Stimulated activated memory B cell treated with anti-CD40 and anti-IgM and Interleukin-4, amounts not matched to agents 10 μg/mL and 1 μg/mL and 100 μg/mL, for 72 hours (primary cell): ENCODE measurements at places on chromosomes 2 and 18.
A peak's percentile ranks its signal among the peaks of the same experiment; 100 is the strongest.

GRCh38 chr2:219987830-219988229, 360.4 kb downstream of the SLC4A3 start:
- no peak for ATAC-seq

DNA sequence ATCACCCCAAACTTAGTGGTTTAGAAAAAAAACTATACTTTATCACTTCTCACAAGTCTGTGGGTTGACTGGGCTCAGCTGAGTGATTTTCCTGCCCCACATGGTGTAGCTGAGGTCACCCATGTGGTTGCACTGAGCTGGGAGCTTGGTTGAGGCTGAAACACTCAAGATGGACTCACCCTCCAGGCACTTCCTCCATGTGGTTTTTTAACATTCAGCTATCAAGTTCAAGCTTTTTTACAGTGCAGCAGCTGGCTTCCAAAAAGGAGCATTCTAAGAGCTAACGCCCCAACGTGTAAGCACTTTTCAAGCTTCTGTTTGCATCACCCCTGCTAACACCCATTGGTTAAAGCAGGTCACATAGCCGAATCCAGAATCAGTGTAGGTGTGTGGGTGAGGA, 105.9 kb upstream of the CREB1 start:
- peak; percentile 99 for ATAC-seq

DNA sequence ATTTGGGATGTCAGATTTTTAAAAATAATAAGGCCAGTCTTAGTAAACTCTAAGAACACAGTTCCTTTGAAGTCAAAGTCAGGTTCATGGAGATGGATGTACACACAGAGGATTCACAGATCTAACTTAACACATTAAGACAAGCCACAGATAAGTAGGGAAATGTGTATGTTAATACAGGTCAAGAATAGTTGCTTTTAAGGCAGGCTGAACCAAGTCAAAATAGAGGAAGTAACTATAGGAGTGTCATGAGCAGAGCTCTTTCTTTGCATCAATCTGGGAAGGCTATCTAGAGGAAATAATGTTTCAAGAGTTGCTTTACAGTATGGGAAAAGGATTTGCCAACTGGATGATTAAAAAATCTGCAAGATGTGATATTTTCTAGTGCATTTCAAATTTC, 128.0 kb upstream of the FBXO11 start:
- ATAC-seq = peak; percentile 39

- peak; percentile 55 for ATAC-seq
Observed at GRCh38 chr2:218230882-218231281, 13.9 kb downstream of the ARPC2 start.

- no peak for ATAC-seq
Observed at GRCh38 chr2:168165985-168166901, 81.2 kb downstream of the STK39 start.

- no peak for ATAC-seq
Observed at GRCh38 chr2:208252716-208253492, 2.0 kb downstream of the IDH1 start.

DNA sequence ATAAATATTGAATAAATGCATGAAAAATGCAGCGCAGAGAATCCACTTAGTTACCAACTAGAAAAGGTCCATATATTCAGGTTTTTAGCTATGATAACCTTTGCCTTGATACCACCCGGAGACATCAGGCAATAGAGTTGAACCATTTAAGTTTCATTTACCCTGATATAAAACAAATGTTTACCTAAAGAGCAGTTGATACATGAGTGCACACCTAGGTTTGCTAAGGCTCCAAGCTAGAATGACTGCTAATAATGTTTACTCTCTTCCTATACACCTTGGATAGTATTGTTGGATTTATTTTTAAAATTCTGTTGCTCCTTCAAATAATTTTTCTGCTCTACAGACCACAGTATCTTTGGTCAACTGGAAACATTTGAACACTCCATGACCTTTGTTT, 1463.6 kb downstream of the LRP1B start:
- no peak for ATAC-seq

DNA sequence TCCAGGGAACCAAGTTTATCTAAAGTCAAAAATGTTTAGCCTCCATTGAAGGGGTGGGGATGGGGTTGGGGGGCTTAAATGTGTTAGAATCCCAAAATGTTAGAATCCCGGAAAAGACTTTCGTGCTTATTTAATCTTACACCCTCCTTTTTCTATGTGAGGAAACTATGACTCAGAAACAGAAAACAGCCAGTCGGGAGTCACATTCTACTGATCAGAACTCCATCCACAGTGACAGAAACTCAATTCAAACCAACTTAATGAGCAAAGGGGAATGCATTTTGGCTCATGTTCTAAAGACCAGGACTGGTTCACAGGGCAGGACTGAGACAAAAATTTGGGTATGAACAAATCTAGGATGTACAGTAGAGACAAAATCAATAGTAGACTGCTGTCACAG, 31.9 kb upstream of the AFTPH start:
- ATAC-seq = no peak

DNA sequence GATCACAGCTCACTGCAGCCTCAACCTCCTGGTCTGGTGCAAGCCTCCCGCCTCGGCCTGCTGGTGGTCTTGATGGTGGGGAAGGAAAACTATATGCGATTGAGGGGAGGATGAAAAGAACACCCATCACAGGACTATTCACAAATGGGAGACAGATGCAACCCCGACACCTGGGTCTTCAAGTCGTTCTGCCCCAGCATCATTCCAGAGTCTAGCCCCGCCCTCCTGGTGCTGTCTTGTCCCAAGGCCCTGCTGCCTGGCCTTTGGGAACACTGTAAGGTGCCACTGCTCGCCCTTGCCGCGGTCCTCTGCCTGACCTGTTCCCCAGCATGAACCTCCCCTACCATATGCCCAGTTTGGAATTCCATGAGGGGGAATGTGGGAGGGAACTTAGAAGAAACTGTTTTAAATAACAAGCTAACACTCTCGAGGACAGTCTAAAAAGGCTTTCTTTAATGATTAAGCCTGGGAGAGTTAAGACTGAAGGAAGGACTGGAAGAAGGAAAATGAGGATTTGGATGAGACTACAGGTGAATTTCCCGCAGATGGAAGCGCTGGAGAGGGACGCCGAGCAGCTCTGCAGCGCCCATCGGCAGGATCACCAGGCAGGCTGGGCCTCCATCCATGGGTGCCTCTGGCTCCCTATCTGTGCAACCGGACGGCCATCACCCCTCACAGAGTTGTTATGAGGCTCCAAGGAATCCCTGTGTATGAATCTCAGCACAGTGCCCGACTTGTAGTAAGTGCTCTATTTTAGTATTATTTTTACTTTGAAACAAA, 75.0 kb downstream of the MEX3C start:
- no peak for ATAC-seq

- no peak for ATAC-seq
Observed at GRCh38 chr2:74515271-74515980, 1.2 kb downstream of the TLX2 start.

- ATAC-seq = peak; percentile 79
Observed at GRCh38 chr2:233059797-233060500, at the start of gene INPP5D. INPP5D (plus strand) TSS chr2:233060342; CDS start chr2:233060479, 137 bp downstream.

- no peak for ATAC-seq
Observed at GRCh38 chr2:158346032-158346431, 110.5 kb downstream of the CCDC148 start.

DNA sequence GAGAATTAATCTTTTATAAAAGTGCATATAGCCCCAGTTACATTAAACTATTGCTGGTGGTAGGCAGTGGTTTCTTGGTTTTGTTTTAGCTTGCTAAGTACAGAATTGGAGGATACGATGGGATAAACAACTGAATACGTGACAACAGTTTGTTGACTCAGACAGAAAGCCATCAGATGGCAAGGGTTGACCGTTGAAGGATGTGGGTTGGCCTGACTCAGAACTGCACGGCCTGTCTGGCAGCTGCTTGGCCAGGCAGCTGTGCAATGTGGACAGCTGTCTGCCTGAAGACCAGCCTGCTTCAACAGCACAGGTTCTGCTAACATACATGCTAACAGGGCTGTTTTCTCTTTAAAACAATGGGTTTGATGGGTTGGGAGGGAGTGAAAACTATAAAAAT, 46.6 kb downstream of the PRKRA start:
- ATAC-seq = peak; percentile 81

DNA sequence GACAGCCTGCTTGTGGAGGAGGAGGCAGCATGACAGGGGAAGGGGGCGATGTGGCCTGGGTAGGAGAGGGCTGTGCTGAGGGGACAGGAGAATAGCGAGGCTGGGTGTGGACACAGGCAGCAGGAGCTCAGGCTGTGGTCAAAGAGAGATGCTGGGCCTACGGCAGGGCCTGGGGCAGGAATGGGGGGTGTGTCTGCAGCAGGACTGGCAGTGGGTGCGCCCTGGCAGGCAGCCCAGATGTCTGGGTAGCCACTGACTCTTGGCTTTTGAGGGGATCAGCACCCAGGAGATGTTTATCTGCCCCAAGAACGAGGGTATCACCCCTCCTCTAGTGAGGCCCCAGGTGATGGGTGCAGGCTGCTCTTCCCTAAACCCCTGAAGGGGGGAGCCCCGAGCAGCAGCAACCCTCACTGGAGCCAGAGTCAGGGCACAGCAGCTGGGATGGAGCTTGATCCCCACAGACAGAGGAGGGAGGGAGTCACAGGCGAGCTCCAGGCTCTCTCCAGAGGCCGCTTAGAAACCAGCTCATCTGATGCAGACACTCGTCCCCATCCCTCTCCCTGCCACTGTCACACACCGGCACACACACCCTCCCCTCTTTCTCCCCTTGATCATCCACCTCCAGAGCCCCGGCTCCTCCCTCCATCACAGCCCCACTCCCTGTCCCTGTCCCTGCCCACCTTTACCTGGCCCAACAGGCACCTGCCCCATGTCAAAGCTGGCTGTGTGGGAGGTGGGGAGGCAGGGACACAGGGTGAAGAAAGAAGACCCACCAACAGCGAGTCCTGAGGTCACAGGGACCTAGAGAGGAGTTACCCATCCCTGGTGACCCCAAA, 29.8 kb upstream of the TNS1 start:
- no peak for ATAC-seq

- ATAC-seq = no peak
Observed at GRCh38 chr2:143792602-143793001, 663.4 kb downstream of the ARHGAP15 start.

- no peak for ATAC-seq
Observed at GRCh38 chr2:176774766-176775451, 437.7 kb upstream of the HNRNPA3 start.

DNA sequence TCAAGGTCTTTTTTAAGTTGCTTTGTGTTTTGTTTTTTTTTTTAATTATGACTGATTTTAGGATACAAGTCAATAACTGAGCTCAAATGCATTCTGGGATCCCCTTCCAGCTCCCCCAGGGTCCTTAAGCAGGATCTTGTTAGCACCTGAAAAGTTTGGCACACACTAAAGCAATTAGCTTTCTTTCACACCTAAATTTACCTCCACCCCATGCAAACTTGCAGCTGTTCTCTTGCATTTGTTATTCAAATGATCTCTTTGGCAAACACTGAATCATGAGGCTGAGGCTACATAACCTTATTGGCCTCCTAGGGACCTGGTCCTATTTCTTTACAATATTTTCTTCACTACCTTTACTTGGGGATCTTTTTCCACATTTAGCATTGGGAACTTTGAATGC, 2026.1 kb upstream of the CELF4 start:
- no peak for ATAC-seq

DNA sequence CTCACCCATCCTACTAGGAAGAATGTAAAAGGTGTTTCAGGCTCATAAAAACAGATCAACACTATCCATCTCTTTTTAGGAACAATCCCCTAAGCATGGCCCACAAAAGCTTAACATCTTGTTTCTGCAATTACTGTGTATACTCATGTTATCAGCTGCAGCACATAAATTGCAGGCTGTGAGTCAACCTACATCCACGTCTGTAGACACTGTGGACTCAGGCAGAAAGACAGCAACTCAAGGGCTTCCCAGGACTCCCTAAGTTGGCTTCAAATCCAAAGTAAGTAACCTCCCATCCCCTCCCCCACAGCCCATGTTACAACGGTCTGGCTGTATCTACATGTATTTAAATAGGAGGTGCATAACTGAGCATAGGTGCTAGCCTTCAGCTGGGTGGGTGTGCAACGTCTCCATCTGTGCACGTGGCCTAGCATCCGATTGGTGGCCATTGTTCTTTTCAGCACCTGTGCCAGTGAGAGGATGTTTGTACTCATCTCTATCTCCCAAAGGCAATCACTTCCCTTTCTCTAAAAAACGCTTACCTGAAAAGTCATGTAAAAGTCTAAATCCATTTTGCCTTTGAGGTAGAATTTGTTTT, 30.1 kb downstream of the UXS1 start:
- no peak for ATAC-seq

DNA sequence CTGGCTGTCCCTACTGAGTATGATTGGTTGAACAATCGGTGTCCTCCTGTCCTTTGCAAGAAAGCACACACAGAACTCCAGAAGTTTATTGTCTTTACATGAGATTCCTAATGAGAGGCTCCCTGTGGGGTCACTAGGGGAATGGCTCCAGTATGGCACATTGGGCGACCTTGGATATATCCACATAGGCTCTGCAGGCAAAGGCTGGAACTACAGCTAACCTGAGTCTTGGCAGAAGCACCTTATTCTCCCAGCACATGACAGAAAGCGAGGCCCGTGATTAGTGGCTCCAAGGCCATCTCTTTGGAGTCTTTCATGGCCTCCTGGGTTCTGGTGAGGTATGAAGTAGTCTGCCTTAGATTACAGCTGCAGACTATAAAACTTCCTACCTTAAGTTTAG, 49.0 kb downstream of the ZDBF2 start:
- ATAC-seq = no peak

DNA sequence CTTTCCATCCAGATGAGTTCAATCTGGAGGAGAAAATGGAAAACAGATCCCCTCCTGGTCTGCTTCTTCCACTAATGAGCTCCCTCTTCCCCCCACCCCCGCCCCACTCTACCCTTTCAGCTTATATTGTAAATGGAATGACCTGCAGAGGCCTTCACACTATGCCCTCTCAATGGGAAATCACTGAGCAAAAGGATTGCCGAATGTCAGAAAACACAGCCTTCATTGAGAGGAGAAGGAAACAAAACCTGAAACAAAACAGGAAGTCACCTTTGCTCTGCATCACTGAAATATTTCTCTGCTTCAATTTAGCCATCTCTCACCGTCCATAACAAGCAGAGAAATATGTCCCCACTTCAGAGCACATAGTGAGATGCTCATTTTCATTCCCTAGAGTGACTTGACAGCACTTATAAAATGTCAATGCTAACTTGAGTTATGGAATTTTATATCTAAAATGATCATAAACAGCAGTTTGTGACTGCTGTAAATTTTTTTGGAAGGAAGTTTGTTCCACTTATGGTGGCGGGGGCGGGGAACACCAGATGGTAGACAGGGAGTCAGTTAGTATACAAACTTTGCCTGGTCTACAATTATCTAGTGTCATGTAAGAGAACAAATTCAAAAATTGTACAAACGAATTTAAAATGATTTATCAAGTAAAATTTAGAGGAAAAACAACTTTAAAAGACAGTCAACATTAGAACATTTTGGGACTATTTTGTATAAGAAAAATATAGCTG, 1.8 kb upstream of the FRZB start:
- ATAC-seq = no peak

GRCh38 chr2:69791045-69791444, 38.4 kb upstream of the GMCL1 start:
- ATAC-seq = no peak

- no peak for ATAC-seq
Observed at GRCh38 chr2:118675531-118675930, 171.9 kb downstream of the EN1 start.
